ENCODE measurements at places on chromosomes 16 and 17.

- peak; percentile 45 for DNase-seq
Observed at GRCh38 chr16:56610017-56610608, 1.7 kb downstream of the MT2A start.

GRCh38 chr16:87391324-87391949 is 699 bp upstream of the MAP1LC3B start:
- no peak for DNase-seq

- DNase-seq, result peak; percentile 31
Observed at GRCh38 chr17:78923660-78924453, 1.3 kb downstream of the TIMP2 start.

DNA sequence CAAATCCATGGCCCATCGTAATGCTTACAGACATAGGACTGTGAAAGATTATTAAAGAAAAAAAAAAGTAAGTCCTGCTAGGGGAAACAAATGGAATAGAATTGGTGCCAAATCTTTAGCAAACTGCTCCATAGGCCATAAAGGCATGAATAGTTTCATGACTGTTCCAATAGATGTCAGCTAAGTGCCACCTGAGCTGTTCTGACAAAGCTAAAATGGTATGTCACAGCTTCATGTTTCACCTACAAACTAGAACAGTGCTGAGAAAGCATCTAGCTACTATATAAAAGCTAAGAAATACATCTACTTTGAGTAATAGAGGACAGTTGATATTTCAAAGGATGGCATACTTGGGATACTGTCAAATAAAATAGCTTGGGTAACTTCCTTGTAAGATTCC is 771.6 kb upstream of the CA10 start:
- DNase-seq, result no peak

GRCh38 chr16:78278056-78278450 is 178.6 kb downstream of the WWOX start:
- DNase-seq, result no peak

DNA sequence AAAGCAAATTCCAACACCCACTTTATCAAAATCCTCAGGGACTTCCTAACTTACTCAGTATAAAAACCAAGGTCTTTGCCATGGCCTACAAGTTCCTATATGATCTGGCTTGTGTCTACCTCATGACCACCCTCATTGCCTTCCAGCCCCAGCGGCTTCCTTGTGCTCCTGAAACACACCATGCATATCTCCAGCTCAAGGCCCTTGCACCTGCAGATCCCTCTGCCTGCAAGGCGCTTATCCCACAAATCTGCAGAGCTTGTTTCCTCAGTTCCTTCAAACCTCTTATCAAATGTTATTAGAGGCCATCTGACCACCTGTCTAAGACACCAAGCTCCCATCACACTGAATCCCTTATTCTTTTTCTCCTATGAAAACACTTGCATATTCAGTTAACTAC is 2.6 kb downstream of the BBS2 start:
- no peak for DNase-seq

GRCh38 chr17:29115961-29116803 is 64.0 kb downstream of the MYO18A start:
- no peak for DNase-seq

GRCh38 chr17:12756786-12757185 is 32.5 kb upstream of the ARHGAP44 start:
- DNase-seq, result no peak

- DNase-seq, result no peak
Observed at GRCh38 chr17:11506635-11507034, 91.6 kb upstream of the DNAH9 start.

- DNase-seq, result no peak
Observed at GRCh38 chr17:60156746-60157145, 7.0 kb downstream of the CA4 start.

- no peak for DNase-seq
Observed at GRCh38 chr16:49362230-49362629, 11.4 kb upstream of the C16orf78 start.

DNA sequence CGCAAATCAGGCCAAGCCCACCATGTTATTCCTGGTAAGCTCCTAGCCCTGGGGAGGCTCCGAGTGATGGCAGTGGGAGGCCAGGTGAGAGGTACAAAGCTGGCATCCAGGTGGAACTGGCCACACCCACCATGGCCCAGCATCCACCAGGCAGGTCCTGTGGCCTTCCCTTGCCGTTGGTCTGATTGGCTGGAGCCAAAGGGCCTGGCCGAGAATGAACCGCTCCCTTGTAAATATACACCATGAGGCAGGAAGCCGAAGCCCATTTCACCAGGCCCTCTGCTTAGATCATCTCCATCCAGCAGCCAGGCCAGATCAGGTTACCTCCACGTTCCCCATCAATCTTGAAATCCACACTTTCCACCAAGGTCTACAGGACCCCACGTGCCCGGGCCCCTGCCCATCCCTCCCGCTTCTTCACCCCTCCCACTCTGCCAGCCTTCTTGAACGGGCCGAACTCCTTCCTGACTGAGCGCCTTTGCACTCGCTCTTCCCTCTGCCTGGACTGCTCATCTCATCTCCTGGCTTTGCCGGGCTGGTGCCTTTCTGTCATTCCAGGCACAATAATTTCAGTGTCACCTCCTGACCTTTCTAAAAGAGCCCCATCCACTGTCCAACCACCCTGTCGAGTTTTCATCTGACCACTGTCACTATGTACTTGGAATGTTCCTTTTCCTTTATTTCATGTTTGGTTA is 5.8 kb downstream of the SOCS1 start:
- no peak for DNase-seq

DNA sequence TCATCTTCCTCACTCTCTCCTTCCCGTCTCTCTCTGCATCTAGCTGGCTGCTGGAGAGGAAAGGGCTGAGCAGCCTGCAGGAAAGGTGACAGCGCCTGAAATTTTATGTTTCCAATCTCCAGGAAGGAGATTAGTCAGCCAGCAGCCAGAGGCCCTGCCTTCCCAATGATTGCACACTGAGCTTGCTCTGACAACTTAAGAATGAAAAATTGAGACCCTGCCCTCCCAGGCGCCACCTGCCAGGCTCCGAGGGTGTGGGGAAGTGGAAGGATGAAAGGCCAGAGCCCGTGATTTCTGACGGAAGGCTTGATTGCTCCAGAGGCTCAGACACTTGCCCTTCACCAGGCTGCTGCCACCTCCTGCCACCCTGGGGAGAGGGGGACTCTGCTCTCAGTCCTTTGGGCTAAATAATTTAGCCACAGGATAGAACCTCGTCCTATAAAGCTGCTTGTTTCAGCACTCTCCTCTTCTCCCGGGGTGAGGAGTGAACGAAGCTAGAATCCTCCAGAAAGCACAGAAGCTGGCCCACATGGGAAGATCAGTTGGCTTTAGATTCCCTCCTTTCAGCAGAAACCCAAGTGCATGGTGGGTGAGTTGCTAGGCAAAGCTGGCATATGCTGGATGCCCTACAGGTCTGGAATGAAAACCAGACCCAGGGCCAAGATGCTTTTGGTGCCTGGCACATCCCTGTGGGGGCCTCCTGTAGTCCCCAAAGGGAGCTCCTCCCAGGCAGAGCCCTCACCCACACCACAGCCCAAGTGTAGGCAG is 33.5 kb downstream of the GRIN2C start:
- DNase-seq, result no peak

- DNase-seq, result peak; percentile 13
Observed at GRCh38 chr16:11224096-11224893, 31.7 kb downstream of the SOCS1 start.

DNA sequence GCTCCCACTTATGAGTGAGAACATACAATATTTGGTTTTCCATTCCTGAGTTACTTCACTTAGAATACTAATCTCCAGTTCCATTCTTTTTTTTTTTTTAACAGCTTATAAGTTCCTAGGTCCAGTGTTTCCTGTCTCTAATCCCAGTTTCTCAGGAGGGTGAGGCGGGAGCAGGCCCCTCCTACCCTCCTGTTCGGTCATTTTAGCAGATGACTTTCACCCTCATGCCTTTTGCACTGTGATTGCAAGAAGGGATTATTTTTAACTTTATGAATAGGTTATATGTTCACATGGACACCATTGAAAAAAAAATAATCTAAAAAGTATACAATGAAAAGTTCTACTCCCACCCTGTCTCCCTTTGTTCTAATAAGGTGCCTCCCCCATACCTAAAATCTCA is 47.6 kb downstream of the CDH1 start:
- no peak for DNase-seq

DNA sequence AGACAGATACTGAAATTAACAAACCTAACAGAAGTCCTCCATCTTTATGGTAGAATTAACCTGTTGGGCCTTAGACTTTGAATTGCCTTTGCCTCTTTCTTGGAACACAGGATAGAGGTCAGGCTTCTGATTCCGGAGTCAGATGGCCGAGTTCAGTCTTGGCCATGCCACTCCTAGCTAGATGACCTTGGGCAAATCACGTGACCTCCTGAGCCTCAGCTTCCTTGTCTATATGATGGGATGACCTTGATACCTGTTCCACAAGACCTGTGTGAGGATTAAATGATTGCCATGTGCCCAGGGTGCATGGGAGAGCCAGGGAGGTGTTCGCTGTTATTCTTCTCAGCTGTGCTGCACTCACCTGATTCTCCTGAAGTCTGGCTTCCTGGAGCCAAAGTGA is 161.4 kb downstream of the CMIP start:
- no peak for DNase-seq

DNA sequence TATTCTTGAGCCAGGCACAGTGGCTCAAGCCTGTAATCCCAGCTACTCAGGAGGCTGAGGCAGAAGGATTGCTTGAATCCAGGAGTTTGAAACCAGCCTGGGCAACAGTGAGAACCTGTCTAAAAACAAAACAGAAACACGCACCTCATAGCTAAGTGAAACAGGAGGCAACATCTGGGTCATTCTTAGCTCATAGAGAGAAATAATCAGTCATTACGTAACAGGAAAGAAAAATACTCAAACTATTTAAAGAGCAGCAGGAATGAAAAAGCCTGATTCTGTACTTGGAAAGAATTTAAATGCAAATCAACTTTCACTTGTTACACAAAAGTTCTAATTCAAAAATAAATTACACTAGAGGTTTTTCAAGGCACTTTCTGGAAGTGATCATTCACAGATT is 17.2 kb downstream of the CHCT1 start:
- no peak for DNase-seq

DNA sequence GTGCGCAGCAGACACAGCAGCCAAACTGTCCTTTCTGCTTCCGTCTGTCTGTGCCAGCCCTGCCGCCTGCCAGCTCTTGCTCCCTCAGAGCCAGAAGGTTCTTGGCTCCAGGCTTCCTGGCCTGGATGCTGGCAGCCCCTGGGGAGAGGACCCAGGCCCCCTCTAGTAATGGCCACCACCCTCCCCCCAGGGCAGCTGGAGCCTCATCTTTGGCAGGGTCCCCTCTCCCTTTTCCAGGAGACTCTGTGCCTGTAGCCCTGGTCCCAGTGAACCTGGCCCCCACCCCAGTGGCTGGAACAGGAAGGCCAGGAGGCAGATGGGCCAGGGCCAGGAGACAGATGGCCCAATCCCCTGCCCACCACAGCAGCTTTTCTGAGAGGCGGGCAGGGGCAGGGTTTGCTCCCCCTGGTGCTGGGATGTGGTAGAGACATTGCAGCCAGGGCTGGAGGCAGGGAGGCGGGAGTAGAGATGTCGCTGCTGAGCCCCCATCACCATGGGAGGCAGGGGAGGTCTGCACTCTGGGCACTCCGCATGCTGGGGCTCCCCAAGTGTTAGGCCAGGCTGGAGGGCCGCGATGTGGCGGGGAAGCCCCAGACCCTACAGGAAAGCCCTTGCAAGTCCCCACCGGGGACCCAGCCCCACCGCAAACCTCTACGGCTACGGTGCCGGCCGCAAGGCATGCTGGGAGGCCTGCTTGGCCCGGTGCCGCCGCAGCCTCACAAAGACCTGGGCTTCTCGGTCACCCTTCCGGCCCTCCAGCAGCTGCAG is 16.7 kb downstream of the UNC13D start:
- peak; percentile 16 for DNase-seq

GRCh38 chr17:31475378-31476162 is 84.1 kb downstream of the RAB11FIP4 start:
- DNase-seq, result no peak

DNA sequence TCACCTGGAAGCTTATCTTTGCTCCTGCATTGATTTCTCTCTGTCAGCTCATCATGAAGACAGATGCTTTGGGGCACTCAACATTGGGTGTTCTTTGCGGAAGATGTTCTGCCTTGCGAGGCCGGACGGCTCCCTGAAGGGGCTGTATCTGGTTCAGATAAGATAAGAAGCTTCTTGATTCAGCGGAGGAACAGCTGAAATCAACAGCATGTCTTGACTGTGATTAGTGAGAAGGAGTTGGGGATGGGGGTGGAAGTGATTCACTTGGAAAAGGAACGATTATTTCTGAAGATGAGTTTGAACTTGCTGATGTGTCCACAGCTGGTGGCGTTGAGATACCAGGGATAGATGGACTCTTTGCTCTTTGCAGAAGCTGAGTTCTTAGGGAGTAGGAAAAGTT is 126.9 kb upstream of the WSCD1 start:
- DNase-seq, result no peak

- DNase-seq, result no peak
Observed at GRCh38 chr17:17060001-17060922, 18.0 kb downstream of the MPRIP start.

DNA sequence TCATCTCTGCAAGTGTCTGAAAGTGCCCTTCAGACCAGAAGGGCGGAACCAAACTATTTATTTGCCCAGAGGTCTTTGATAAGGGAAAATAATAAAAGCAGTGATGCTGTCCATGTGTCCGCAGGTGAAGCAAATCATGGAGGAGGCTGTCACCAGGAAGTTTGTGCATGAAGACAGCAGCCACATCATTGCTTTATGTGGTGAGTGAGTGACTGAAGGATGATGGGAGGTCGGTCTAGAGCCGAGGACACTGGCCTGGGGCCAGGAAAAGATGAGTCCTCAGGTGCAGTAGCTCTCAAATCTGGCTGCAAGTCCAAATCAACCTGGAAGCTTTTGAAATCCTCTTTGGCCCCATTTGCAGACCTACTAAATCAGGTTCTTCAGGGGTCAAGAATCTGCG is 6.1 kb downstream of the SGSM2 start:
- no peak for DNase-seq

- peak; percentile 12 for DNase-seq
Observed at GRCh38 chr17:30323895-30324319, 9.9 kb downstream of the TMIGD1 start.

- DNase-seq, result no peak
Observed at GRCh38 chr16:10868596-10869469, 8.2 kb upstream of the CIITA start.

DNA sequence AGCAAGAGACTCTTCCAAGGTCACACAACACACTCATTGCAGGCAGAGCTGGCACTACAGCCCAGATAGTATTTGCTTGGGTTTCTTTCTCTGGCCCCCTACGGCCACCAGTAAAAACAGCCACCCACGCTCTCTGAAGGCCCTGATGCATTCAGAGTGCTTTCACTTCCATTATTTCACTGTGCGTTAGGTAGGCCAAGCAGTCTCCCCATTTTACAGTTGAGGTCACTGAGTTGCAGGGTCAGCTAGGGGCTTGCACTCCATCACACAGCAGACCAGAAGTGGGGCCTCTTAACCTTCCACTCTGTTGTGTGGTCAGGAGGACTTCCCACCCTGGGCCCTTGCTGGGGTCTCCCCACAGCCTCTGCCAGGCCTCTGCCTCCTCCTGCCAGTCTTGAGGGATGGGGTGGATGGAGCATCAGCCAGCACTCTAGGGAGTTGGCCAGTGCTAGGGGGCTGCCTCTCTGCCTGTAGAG is 2.5 kb downstream of the TBX21 start:
- no peak for DNase-seq

GRCh38 chr17:79613195-79613772 is 2.4 kb upstream of the RBFOX3 start:
- DNase-seq, result no peak

All from activated T-helper 1 cell treated with anti-CD3 and anti-CD28 coated beads, Interleukin-2, amount 50 U/mL, for 16 hours (primary cell).